A172 (cell line): ENCODE measurements at places on chromosomes 11 and 22. TPM values are rescaled to one million over a fixed set of nuclear protein-coding genes. Genes with fewer than 3 reads are reported as not detected.
A peak's percentile ranks its signal among the peaks of the same experiment; 100 is the strongest.

- peak; percentile 61 for DNase-seq
Measured at GRCh38 chr11:69915151-69915500, 95.9 kb upstream of the FGF3 start.

DNA sequence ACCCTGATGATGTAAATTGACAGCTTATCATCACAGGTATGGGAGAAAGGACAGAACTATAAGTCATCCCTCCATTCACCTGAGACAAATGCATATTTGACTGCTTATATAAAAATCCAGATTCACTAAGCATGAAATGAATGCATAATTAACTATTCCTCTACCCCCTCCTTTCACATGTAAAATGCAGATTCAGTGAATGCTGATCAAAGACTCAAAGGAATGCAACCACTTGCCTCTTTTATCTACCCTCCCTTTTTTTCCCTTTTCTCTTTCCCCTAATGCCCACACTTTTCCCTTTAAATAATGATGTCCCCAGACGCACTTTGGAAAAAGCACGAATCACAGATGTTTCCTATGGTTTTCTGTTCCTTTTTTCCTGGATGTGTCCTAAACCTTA, 4.5 kb upstream of the PLAAT4 start:
- DNase-seq, result no peak

- no peak for DNase-seq
Measured at GRCh38 chr11:27465629-27466028, 7.0 kb downstream of the LGR4 start.

- DNase-seq, result no peak
Measured at GRCh38 chr22:37802310-37803194, 5.2 kb upstream of the GCAT start.

DNA sequence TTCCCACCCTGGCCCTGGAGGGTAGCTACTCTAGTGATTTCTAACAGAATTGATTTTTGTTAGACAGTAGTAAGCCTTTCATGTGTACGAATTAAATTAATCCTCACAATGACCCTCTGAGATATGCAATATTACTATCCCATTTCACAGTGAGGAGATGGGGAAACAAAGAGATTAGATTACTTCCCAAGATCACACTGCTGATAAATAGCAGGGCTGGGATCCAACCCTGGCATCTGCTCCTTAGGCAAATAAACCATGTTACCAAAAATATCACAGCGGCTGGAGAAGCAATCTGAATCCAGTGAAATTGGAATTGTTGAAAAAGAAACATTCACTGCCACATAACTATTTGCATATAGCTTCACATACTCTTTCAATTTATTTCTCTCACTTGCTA, 12.8 kb upstream of the CAVIN3 start:
- no peak for DNase-seq

GRCh38 chr11:108853864-108854263, 189.0 kb downstream of the DDX10 start:
- DNase-seq, result no peak

GRCh38 chr22:27350306-27350705, 451.2 kb downstream of the MN1 start:
- no peak for DNase-seq

DNA sequence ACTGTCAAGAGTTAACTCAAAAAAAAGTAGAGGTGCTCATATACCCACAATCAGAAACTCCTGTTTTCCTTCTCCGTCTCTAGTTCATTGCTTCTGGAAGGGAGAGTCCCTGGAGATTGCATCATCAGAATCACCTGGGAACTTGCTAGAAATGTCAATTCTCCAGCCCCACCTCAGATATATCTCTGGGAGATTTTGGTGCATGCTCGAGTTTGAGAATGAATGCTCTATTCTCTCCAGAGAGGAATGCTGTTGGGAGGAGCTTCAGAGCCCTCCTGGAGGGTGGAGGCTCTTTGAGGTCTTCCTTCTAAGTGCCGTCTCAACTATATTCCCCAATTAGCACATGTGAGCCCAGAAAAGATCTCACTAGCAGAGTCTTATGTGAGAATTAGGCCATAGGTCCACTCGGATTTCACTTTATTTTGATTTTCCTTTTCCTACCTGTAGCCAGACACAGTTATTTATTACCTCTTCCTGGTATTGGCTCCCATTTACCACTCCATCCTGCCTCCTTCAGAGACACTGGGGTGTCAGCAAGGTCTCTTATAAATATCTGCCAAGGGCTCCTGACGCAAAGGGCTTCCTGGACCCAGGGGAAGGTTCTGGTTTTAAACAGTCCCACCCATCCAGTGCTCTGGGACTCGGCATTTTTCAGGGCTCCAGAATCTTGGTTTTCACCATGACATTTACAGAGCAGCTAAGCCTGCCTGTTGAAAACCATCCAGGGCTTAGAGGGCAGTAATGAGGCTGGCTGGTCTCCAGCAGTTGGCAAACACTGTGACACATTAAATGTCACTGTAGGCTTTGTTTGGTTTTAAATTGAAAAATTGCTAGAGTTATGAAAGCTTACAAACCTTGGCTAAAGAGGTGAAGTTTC, 136.2 kb downstream of the CD44 start:
- peak; percentile 70 for DNase-seq

DNA sequence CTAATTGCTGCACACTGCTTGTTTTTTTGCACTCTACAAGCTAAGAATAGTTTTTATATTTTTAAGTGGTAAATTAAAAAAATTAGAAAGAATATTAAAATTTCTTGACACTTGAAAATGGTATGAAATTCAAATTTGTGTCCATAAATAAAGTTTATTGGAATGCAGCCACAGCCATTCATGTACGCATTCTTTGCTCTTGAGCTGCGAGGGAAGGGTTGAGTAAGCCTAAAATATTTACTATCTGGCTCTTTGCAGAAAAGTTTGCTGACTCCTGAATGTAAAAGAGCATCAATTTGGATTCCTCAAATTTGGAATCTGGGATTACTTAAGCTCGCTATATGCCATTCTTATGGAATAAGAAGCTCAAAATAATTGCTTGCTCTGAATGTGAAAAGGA, 3.4 kb upstream of the ADAMTS8 start:
- DNase-seq, result no peak

GRCh38 chr11:69352715-69353319, 58.9 kb downstream of the MYEOV start:
- peak; percentile 91 for DNase-seq

GRCh38 chr11:109654091-109654490, 232.1 kb downstream of the C11orf87 start:
- no peak for DNase-seq

DNA sequence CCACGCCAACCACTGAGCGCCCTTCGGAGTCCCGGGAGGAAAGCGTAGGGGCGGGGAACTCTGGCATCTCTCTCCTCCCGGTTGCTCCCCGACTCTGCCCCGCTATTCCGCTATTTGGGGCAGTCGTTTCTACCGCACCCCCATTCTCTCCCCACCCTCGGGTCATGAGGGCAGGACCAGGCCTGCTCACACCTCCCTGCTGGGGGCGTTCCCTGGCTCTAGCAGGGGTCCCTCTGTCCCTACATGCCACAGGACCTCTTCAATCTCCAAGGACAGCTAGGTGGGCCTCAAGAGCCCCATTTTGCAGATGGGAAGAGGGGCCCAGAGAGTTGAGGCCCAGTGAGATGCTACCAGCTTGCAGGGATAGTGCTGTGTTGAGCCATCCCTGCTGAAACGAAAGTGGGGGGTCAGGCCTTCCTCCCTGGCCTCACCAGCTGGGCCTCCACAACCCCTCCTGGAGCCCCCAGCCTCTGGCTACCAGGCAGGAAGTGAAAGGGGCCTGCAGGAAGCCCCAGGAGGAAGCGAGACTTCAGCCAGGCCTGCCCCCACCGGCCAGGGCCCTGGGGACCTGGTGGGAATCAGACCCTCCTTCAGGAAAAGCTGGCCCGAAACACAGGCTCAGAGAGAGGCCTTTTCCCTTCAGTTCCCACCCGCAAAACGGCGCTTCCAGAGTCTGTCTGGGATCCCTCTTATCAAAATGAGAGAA, 5.5 kb upstream of the SHISA8 start:
- no peak for DNase-seq

- DNase-seq, result peak; percentile 91
Measured at GRCh38 chr11:47797633-47798032, 30.5 kb upstream of the FNBP4 start.

GRCh38 chr11:134116210-134116609, 47.3 kb downstream of the JAM3 start:
- DNase-seq, result no peak

DNA sequence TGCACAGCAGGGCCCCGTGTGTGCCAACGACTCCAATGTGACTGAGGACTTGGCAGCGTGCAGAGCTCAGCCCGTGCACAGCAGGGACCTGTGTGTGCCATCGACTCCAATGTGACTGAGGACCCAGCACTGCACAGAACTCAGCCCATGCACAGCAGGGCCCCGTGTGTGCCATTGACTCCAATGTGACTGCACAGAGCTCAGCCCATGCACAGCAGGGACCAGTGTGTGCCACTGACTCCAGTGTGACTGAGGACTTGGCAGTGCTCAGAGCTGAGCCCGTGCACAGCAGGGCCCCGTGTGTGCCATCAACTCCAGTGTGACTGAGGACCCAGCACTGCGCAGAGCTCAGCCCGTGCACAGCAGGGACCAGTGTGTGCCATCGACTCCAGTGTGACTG, 347.8 kb upstream of the B3GAT1 start:
- DNase-seq, result no peak

DNA sequence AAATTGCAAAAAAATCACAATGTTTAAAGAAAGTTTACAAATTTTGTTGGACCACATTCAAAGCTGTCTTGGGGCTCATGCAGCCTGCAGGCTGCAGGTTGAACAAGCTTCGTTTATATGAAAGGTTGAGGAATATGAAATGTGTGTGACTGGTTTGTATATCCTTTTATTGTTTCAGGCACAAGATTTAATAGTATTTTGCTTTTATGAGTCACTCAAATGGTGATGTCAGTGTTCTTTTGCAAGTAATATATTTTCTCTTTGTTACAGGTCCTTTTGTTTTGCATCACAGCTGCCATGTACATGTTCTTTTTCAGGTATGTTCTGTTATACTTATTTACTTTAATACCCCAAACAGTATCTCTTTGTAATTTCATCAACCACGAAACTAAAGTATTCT, 198.6 kb downstream of the TMEM135 start:
- DNase-seq, result no peak

DNA sequence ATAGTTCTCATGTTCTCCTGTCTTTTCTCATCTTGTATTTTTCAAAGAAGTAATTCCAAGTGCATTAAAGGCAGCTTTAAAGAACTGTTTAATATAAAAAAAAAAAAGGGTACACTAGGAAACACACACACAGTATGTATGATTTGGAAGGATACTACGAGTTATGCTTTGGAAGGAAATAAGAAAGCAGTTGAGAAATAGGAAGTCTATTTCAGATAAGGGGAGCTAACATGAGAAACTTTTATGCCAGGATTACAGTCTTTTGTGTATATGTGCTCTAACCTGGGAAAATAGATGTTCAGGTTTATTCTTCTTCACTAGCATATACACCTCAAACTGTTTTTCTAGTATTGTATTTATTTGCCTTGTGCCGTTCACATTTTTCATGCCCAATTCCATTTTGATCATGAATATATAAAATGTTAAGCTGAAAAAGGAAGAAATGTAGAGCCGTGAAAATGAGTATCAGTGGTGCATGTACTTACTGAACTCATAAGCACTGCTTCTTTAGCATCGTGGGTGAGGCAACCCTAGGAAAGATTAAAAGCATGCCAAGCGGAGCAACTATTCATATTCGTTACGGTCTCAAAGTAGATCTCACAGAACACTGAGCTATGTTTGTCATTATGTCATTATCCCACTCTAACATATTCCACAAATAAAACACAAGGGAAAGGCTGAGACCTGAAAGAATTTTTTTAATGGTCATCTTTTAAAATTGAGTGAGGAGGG, 59.6 kb downstream of the GUCY1A2 start:
- DNase-seq, result no peak

- no peak for DNase-seq
Measured at GRCh38 chr11:125165111-125165842, 726 bp downstream of the PKNOX2 start.

GRCh38 chr11:67202028-67202427, 64.2 kb upstream of the GRK2 start:
- DNase-seq, result no peak

- DNase-seq, result no peak
Measured at GRCh38 chr22:28817919-28818859, 17.8 kb upstream of the XBP1 start.

DNA sequence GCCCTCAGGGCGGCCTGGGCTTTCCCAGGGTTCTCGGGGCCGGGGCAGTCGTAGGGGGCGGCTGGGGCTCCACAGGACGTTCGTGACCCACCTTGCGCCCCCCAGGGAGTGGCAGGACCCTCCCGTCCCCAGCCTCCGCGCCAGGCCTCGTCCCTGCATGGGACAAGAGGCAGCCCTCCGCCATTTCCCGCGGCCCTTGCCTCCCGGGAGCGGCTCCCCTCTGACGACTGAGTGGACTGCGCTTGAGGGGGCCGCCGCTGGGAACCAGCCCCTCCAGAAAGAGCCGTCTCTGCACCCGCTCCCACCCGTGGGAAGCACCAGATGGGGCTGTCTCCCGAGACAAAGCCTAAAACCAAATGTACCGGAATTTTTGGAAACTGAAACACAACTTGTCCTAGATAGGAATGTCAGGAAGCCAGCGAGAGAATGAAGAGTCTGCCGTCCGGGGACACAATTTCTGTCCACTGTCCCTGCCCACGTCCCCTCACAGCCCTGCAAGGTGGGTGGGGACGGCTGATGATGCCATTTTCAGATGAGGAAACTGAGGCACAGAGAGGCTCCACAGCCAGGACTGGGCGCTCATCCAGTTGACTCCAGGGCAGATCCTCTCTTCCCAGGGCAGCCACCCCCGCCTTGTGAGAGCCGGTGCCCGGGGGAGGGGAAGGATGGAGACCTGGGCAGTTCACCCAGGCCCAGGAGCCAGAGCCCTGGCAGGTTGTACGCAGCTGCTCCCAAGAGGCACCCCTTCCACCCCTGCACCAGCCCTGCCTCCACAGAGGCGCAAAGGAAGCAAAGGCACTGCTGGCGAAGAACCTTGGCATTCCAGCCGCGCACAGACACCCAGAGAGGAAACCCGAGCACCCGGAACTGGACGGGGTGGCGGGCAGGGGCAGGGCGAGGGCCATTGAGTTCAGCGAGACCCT, 18.1 kb upstream of the PICK1 start:
- no peak for DNase-seq

- no peak for DNase-seq
Measured at GRCh38 chr11:33480626-33481025, 220.0 kb downstream of the C11orf91 start.

DNA sequence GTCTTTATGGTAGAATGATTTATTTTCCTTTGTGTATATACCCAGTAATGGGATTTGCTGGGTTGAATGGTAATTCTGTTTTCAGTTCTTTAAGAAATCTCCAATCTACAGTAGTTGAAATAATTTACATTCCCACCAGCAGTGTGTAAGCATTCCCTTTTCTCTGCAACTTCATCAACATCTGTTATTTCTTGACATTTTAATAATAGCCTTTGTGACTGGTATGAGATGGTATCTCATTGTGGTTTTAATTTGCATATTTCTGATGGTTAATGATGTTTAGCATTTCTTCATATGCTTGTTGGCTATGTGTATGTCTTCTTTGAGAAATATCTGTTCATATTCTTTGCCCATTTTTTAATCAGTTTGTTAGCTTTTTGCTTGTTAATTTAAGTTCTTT, 901.2 kb downstream of the METTL15 start:
- DNase-seq, result no peak

GRCh38 chr11:97461044-97461880, 1071.4 kb downstream of the JRKL start:
- no peak for DNase-seq

OR6A2 gene
- total RNA-seq, result not detected in 2 replicates

BAIAP2L2 gene
- total RNA-seq, result not detected in 2 replicates

FZD4 gene
- total RNA-seq, result 2.0 and 2.8 TPM in 2 replicates

DDI1 gene
- total RNA-seq, result not detected in 2 replicates

RGL4 gene
- total RNA-seq, result not detected in 2 replicates

UBQLN3 gene
- total RNA-seq, result not detected in 2 replicates

MPPED2 gene
- total RNA-seq, result not detected in 2 replicates

AMOTL1 gene
- total RNA-seq, result 10.8 and 12.2 TPM in 2 replicates
